Mesenteric fat pad (tissue), 1 donor: ENCODE measurements at places on chromosomes 3 and 15. TPM values are rescaled to one million over a fixed set of nuclear protein-coding genes. Genes with fewer than 3 reads are reported as not detected.

GRCh38 chr15:31228011-31228484, 98.6 kb upstream of the KLF13 start:
- DNase-seq, result no peak

DNA sequence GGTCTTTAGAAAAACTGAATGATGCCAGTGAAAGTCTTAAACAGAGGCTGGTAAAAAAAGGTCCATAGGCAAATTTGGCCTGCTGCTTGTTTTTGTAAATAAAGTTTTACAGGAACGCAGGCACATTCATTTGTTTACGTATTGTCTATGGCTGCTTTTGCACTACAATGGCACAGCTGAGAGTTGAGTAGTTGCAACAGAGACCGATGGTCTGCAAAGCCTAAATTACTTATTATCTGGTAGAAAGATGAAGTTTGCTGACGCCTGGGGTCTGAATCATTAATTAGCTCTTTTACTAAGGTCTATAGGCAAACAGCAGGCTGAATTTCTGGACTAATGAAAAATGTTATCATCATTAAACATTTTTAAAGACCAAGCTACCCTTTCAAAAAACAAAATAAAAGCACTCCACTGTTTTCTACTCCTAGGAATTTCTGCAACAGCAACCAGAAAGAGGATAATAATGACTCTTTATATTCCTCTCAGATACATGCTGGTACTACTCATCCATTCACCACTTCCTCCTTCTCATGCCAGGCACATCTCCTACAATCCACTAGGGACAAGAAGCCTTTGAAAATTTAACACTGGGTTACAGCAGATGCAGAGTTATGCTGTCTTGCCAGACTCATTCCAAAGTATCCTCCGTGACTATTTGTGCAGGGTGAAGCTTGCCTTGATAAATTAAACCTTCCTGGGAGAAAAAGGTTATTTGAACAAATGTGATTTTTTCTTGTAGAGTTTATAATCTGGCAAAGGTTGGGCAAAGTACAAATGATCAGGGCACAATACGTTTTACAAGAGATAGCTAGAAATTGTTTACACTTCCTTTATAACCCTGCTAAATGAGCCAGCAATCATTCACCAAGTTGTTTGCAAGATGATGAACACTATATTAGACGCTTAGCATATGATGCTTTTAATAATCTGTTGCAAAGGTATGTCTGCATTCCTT, 6.0 kb downstream of the GATM start:
- DNase-seq, result no peak

- DNase-seq, result no peak
Measured at GRCh38 chr3:138078096-138078495, 37.3 kb downstream of the DZIP1L start.

DNA sequence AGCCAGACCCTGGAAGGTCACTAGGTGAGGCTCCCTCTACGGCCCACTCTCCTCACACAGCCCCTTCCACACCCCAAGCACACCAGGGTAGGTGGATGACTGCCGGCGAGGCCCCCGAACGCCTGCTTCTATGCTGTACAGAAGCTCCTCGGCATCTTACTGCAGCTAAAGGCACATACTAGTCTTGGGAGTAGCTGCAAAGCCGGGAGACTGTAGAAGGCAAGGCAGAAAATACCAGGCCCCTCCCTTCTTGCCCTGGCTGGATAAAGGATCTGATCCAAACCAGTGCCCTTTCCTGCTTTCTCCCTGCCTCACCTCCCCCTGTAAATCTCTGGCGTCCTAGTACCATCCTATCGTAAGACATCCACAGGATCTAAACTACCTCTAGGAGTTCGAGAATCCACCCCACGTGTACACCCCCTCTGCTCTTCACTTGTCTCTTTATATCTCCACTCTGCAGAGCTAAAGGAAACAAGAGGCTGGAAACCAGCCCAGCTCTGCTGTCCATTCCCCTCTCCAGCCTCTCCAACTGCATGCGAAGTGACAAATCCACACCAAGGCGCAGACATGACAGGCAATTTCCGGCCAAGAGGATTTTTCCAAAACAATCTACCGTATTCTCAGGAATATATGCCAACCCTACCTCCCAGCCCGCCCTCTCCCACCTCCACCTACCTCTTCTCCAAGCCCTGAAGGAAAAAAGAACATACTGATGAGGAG, 11.8 kb downstream of the TNK2 start:
- DNase-seq, result no peak

GRCh38 chr3:193621127-193621526, 28.1 kb downstream of the OPA1 start:
- no peak for DNase-seq

- DNase-seq, result no peak
Measured at GRCh38 chr3:134486577-134487041, 752 bp downstream of the CEP63 start.

- peak; percentile 82 for DNase-seq
Measured at GRCh38 chr15:77031376-77032050, 36.6 kb downstream of the PSTPIP1 start.

DNA sequence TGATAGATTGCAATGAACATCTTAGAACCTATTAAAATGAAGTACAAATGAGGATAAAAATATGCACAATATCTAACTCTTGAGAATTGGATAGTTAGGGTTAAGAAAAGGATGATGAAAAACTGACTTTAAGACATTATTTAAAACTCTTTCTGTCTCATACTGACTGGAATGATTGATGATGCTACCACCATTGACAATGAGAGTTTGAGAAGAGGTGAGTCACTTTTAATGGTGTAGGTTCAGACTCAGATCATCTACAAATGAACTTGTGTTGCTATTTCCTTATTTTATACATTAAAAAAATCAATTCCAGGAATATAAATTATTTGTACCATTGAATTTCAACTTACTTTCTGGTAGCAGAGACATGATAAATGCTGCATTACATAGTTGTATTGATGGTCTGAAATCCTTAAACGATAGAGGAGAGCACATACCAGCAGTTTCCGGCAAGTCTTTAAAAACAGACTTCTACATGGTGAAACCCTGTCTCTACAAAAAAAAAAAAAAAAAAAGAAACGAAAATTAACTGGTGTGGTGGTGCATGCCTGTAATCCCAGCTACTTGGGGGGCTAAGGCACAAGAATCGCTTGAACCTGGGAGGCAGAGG, 409.0 kb downstream of the OTOL1 start:
- DNase-seq, result no peak

- no peak for DNase-seq
Measured at GRCh38 chr3:30723211-30723610, 116.8 kb downstream of the TGFBR2 start.

DNA sequence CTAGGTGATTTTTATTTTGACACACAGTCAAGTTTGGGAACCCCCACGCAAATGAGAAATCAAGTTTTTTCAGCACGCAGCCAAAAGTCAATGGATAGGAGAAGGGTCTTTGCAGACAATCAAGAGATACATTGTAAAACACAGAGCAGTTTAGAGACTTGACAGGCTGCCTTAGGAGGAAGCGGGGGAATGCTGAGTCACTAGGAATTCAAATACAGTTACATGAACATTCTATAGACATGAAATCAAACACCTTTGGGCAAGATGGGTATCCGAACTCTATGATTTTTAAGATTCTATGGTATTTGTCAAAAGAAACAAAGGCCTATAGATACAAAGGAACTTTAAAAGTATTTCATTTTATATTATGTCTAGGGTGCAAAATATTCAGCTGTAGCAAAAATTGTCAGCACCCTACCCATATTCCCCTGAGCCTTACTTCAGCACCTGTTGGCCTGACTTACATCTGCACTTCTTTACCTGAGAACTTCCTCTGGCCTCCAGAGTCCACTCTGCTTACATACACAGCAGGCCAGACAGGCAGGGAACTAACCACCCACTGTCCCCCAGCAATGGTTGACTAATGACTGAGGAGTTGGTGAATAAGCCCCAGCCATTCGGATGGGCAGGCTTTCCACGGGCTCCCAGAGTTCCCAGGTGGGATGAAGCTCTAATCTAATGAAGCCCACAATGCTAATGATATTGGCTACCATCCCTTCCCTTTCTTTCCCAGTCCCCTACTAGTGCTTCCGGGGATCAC, 289.3 kb upstream of the RORA start:
- DNase-seq, result no peak

- DNase-seq, result no peak
Measured at GRCh38 chr3:39220407-39221140, 28.2 kb upstream of the XIRP1 start.

DNA sequence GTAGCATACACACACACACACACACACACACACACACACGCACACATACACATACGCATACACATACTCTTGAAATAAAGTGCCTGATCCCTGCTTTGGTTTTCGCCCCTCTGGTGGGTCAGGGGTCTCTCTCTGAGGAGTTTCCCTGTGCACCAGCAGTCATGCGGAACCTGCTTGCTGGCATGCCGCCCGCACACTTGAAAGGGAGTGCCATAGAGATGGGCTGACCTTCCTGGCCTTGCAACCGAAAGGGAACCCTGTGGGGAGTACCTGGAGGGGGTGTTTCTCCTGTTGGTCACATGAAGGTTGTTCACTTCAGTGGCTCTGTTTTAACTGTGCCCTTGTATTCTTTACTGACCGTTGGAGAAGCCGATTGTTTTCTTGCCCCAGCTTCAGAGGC, 752.3 kb downstream of the NR2F2 start:
- DNase-seq, result no peak

GRCh38 chr3:188367678-188368077, 213.7 kb downstream of the LPP start:
- no peak for DNase-seq

GRCh38 chr3:6821411-6821810, 39.5 kb upstream of the GRM7 start:
- no peak for DNase-seq

DNA sequence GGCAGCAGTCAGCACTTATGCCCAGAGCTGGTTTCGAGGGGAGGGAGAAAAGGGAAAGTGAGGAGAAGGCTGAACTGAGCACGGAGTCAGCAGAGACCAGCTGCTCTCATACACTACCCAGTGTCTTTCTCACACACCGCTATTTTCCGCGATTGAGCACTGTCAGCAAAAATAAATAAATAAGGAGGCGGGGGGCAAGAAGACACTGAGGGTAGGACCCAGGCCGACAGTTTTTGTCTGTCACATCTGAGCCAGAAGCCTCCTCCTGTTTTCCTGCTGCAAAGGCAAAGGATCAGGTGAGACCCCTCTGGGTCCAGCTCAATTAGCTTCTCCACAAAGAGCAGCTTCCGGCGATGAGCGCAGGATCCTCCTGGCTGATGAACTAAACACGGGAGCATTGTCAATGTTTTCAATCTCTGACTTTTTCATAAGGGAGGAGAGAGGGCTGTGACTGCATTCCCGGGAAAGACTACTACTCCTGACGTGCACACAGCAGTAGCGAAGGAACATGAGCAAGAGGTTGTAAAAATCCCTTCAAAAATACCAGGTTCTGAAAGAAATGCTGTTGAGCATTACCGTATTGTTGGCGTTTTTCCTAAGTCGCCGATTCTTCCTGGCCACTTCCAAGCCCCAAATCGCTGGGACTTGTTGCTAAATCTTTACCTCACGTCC, 1.3 kb downstream of the FRMD5 start:
- no peak for DNase-seq

DNA sequence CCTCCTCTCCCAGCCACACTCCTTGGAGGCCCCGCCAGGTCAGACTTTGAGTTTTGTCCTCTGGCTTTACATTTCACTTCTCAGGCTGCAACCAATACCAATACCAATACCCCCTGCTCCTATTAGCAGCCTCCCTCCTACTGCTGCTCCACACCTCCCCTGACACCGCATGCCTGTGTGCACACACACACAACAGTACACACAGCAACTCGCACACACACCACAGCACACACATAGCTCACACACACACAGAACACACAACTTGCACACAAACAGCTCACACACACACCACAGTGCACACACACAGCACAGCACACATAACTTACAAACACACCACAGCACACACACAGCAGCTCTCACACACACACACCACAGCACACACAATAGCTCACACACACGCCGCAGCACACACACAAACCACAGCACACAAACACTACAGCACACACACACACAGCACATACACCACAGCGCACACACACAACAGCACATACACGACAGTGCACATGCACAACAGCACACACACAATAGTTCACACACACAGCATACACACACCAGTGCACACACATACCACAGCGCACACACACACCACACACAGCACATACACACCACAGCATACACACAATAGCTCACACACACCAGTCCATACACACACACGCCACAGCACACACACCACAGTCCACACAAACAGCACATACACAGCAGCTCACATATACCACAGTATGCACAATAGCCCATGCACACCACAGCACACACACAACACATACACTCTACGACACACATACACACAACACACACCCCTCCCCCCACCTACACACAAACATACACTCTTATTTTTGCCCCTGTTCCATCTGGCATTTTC, 204.7 kb downstream of the UACA start:
- DNase-seq, result no peak

GRCh38 chr3:99911433-99911832, 93.8 kb downstream of the CMSS1 start:
- DNase-seq, result no peak

Gene ZBED2
- total RNA-seq, result not detected

Gene SRGAP3
- 2.7 TPM for total RNA-seq

Gene CRYBG3
- total RNA-seq, result 39.4 TPM

Gene ATP6V1A
- 69.5 TPM for total RNA-seq

Gene WNT7A
- not detected for total RNA-seq

Gene EFCC1
- total RNA-seq, result 1.8 TPM
